ENCODE measurements at places on chromosomes 1 and 21.

- DNase-seq, result peak; percentile 15
Observed at GRCh38 chr1:92901699-92902405, 59.4 kb downstream of the DIPK1A start.

GRCh38 chr1:191993549-191993948 is 164.7 kb upstream of the RGS18 start:
- DNase-seq, result no peak

- DNase-seq, result no peak
Observed at GRCh38 chr1:232106415-232106814, 479.8 kb downstream of the DISC1 start.

DNA sequence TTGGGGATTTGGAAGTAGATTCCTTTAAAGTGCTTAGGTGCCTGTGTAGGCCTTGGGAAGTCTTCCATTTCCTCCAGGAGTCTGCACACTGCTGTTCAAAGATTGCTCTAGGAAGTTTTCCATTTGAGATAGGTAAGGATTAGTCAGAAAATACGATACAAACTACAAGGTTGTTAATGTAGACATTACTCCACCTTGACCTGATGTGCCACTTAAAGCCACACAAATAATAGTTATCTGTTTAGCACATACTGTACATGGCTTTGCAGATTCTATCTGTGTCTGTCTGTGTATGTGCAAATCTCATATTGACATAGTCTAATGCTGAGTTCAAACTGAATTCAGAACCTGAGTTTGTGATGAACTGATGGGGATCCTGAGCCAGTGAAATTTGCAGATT is 118.4 kb downstream of the RHOU start:
- DNase-seq, result no peak

DNA sequence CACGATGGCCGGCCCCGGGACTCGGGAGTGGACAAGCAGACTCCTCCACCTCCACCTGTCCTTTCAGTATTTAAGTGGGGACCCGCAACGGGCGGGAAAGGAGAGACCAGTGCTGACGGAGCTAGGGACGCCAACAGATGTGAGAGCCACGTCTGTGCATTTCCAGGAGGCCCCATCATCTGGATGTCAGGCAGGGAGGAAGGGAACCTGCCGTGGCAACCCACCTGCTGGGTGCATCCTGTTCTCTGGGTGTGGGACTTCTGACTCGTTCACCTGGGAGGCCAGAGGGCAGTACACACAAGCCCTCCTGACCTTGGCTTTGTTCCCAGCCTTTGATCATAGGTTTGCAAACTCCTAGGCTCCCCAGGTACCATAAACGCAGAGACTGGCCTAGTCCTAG is 5.6 kb upstream of the PCBP3 start:
- DNase-seq, result no peak

DNA sequence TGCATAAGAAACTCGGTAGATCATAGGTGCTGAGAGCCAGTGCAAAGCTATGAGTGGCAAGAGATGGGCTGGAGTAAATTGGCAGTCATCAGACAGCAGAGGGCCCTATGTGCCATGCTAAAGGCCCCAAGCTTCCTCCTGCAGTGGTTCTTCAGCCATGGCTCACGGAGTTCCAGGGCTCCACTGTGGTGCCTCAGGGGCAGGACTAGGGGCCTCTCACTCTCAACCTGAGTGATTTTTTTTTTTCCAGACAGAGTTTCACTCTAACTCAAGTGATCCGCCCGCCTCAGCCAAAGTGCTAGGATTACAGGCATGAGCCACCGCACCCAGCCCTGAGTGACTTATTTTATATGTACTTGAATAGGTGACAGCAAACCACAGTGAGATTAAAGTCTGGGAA is 10.4 kb upstream of the GJA8 start:
- no peak for DNase-seq

DNA sequence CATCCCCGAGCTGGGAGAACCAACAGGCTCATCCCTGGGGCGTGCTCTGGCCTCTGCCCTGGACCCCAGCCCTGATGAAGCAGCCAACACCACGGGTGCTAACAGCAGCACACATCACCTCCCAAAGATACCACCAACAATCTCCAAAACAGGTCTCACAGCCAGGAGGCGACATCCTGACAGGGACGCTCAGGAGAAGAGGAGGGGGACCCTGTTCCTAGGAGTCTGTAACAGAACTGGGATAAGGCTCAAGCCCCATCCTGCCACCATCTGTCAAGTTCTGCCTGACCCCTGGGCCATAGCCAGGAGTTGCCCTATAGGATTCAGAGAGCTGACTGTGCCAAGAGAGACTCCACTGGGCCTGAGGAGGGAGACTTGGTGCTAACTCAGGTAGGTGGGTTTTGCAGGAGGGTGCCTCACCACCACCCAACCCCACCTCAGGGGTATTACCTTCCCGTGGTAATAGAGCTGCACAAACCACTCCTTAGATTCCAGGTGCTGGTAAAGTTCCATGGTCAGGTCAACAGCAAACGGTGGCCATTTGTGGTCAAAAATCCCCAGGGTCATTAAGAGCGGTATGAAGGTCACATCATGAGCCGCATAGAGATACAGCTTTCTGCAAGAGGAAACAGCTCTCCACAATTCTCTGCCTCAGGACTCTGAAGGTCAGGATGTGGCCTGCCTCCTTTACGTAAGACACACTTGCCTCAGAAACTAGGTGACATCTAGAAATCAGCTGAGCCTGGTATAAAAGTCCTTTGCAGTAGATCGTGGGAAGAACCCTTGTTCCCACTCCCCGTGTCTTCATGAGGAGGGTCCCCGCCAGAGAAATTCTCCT is 22.3 kb downstream of the ACP6 start:
- DNase-seq, result no peak

DNA sequence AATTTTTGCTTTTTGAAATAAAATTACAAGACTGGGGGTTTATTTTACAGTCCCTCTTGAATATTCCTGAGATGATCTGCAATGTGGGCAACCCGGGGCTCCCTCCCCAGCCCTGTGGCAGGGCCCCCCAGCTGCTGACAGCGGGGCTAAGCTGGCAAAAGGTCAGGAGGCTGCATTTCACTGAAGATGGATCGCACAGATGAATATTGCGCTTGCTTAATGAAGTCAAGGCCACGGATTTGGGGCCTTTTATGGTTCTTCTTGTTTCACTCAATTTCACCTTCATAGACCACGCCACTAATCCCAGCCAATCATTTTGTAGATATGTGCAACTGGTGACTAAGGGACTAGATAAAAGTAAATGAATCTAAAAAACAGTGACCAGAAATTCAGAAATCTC is 50.8 kb upstream of the SLC22A15 start:
- no peak for DNase-seq

- DNase-seq, result no peak
Observed at GRCh38 chr1:117815926-117816325, 113.5 kb downstream of the GDAP2 start.

- no peak for DNase-seq
Observed at GRCh38 chr21:42330380-42331371, 15.5 kb upstream of the TFF3 start.

- DNase-seq, result no peak
Observed at GRCh38 chr1:226072347-226072746, 9.8 kb downstream of the H3-3A start.

DNA sequence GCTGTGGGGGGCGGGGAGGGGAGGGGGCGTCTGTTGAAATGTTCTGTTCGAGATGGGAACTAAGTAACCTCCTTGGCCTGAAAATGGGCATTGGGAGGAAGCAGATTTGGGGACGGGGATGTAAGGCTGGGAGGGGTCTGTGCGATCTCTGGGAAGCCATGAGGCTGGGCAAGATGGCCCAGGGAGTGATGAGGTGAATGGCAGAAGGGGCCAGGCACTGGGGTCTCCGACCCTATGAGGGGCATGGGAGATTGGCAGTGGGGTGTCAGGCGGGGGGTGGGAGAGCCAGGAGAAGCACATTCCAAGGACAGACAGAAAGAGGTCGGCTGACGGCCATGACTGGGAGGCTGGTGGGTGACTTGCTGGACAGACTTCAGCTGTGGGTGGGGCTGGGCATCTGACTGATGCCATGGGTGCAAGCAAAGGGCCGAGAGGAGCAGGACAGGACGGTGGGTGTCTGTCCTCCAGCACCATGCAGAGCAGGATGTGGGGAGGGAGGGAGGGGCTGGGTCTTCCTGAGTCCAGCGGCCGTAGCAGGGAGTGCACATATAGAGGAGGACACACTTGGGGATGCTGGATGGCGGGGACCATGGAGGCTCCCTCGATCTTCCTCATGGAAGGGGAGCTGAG is 30.0 kb upstream of the COL18A1 start:
- DNase-seq, result no peak

GRCh38 chr1:29324771-29325351 is 88.5 kb downstream of the PTPRU start:
- no peak for DNase-seq

DNA sequence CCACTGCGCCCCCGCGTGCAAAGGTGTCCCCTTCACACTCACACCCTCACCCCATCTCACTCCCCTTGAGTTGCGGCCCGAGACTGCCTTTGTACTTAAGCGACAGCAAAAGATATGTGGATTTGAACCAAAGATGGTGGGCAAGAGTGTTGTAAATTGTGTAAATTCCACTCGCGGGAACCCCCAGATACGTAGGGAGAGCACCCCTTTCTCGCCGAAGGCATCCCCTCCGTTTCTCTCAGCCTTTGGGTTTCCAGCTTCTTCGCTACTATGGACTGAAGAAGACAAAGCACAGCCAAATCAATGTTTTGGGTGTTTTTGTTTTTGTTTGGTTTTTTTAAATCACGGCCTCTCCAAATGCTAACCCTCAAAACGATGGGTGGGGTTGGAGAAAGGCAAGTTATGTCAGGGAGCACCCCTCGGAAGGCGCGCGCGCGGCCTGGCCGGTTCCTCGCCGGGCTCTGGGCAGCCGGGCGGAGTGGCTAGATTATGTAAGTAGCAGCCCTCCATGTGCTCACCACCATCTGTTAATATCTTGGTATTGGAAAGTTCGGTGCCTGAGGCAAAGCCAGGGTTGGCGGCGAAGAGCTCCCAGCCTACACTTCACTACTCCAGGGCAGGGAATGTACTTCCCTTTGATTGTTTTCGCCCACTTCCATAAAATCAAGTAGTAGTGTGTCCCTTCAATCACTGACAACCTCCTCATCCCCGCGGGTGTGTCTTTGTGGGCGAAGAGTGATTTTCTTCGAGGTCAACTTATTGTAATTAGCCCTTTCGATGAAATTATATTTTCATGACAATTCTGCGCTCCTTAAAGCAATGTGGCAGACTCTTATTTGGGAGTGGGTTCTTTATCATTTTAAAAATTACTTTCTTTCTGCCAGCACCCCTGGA is 4.0 kb upstream of the PROX1 start:
- no peak for DNase-seq

- DNase-seq, result no peak
Observed at GRCh38 chr1:4626560-4627319, 27.7 kb upstream of the AJAP1 start.

DNA sequence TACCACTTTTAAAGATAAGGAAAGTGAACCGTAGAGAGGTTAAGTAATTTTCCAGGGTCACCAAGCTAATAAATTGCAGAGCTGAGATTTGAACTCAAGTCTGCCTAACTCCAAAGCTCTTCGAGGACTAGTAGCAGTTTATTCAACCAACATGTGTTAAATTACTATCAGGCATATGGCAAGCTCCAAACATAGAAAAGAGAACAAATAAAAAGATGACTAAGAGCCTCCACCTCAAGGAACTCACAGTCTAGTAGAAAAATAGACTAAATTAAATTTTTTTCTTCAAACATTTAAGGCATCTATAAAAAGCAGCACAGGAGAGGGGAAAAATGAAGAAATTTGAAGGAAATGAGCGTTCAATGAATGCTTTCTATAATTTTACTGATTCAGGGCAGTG is 22.2 kb downstream of the SLC9C2 start:
- no peak for DNase-seq

- peak; percentile 67 for DNase-seq
Observed at GRCh38 chr1:89454845-89455521, 69.6 kb upstream of the LRRC8B start.

- DNase-seq, result peak; percentile 61
Observed at GRCh38 chr21:20997636-20998455, at the start of gene NCAM2. Gene NCAM2 (plus strand): TSS chr21:20998409.

GRCh38 chr1:59356627-59357026 is 59.7 kb downstream of the FGGY start:
- no peak for DNase-seq

DNA sequence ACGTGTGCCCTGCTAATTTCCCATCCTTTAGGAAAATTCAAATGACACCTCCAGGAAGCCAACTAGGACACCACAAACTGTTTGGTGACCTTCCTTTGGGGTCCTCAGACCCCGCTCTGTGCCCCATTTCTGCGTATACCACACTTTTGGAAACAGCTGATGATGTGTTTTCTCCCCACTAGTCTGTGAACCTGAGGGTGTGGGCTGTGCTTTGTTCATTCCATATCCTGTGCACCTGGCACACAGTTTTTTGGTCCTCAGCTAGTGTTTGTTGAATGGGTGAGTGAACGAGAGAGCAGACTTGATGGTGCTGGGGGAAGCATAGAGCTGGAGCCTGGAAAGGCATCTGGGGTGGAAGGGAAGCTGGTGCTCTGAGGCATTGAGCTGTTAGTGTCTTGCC is 48.6 kb downstream of the RPS6KA1 start:
- DNase-seq, result no peak

DNA sequence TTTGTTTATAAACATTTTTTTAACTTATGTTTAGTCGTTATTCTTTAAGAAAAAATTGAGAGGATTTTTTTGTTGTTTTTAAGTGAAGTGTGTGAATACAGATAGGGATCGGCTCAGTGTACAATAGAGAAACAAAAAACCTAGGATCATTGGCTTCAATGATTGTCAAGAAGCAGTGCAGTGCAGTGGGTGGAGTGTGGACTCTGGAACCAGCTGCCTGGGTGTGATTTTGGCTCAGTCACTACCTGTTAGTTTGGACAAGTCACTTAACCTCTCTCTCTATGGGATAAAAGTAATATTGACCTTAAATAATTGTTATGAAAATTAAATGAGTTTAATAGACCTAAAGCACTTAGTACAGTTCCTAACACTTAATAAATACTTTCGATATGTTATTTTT is 41.3 kb downstream of the SCCPDH start:
- DNase-seq, result no peak

- no peak for DNase-seq
Observed at GRCh38 chr21:28226563-28226962, 766.1 kb downstream of the LTN1 start.

DNA sequence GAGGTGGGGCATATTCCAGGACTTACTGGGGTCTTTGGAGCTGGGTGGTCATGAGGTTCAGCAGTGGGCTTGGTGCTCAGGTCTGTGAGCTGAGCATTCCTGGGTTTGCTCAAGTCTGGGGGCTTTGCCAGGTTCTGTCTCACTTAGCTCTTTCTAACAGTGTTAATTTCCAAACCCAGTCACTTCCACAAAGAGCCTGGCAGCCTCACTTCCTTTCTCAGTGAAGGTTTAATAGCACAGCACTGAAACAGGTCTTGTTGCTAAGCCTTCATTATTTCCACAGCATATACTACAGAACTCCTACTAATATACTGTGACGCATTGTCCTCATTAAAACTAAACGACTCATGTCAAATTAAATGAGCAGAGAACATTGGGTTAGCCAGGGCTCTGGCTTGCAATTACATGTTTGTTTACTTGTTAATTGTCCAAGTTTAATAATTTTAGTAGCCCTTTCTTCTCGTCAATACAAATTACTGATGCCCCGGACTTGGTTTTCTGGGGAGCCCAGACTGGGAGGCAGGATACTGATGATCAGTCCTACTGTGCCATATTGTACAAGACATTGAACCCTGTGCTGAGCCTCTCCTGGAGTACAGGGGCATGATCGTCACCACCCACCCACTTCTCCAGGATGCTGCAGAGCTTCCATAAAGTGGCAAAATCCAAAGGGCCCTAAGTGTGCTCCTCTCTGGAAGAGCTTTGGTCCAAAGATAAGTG is 170.7 kb downstream of the IER5 start:
- DNase-seq, result no peak
